Motor neuron (in vitro differentiated cells): ENCODE measurements at places on chromosomes 16 and 17. TPM values are rescaled to one million over a fixed set of nuclear protein-coding genes. Genes with fewer than 3 reads are reported as not detected.

The PNMT gene
- total RNA-seq: not detected in 2 replicates

The PLK1 gene
- total RNA-seq: 54.1 and 70.2 TPM in 2 replicates

The SOCS1 gene
- 1.2 and 2.2 TPM in 2 replicates for total RNA-seq

The OR4D1 gene
- total RNA-seq: 0.14 and 0.36 TPM in 2 replicates

The TP53TG3F gene
- total RNA-seq: 0.30 and 0.38 TPM in 2 replicates

The KCNH4 gene
- total RNA-seq: 0.29 and 0.33 TPM in 2 replicates

The ARHGDIG gene
- 9.8 and 11.5 TPM in 2 replicates for total RNA-seq

The PITPNC1 gene
- total RNA-seq: 21.6 and 22.2 TPM in 2 replicates

The KRT25 gene
- not detected in 2 replicates for total RNA-seq

GRCh38 chr16:81568749-81569087, 124.1 kb downstream of the CMIP start:
- no peak for ATAC-seq

- ATAC-seq: no peak
Measured at GRCh38 chr16:69929480-69929879, 21.7 kb upstream of the CLEC18A start.

- ATAC-seq: no peak
Measured at GRCh38 chr17:1810450-1811103, 19.1 kb downstream of the SMYD4 start.

GRCh38 chr17:33225509-33225908, 67.6 kb downstream of the ASIC2 start:
- no peak for ATAC-seq

GRCh38 chr17:55090079-55090492, 121.5 kb downstream of the STXBP4 start:
- no peak for ATAC-seq

DNA sequence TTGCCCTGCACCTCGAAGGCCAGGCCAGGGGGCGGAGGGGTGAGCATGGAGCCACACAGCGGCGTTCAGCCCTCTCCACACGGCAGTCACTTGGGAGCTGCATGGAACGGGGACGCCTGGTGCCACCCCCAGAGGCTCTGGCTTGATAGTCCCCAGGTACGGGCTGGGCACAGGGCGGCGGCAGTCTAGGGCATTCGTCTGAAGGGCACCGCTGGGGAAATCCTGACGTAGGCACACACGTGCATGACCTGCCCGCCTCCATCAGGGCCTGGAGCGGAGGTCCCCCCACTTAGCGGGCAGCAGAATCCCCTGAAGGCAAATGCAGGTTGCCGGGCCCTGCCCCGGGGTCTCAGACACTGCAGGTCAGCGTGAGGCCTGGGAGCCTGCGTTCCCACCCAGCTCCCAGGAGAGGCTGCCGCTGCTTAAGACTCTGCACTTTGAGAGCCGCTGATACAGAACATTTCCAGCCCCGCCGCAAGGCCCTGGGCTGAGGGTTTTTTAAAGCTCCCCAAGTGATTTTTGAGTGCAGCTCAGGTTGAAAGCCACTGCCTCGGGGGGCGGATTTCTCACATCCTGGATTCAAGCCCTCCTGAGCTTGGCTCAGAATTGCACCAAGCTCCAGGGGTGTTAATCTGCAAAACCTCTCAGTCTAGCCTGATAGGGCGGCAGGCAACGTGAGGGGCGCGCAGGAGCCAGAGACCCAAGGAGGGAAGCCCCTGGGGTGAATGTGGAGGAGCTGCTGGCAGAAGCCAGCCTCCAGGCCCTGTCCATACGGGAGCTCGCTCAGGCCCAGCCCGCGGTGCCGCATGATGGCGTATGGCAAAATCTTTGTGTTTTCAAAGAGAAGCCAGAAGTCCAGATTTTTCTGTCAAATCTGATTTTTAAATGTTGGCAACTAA, 182.3 kb upstream of the GSE1 start:
- ATAC-seq: no peak

DNA sequence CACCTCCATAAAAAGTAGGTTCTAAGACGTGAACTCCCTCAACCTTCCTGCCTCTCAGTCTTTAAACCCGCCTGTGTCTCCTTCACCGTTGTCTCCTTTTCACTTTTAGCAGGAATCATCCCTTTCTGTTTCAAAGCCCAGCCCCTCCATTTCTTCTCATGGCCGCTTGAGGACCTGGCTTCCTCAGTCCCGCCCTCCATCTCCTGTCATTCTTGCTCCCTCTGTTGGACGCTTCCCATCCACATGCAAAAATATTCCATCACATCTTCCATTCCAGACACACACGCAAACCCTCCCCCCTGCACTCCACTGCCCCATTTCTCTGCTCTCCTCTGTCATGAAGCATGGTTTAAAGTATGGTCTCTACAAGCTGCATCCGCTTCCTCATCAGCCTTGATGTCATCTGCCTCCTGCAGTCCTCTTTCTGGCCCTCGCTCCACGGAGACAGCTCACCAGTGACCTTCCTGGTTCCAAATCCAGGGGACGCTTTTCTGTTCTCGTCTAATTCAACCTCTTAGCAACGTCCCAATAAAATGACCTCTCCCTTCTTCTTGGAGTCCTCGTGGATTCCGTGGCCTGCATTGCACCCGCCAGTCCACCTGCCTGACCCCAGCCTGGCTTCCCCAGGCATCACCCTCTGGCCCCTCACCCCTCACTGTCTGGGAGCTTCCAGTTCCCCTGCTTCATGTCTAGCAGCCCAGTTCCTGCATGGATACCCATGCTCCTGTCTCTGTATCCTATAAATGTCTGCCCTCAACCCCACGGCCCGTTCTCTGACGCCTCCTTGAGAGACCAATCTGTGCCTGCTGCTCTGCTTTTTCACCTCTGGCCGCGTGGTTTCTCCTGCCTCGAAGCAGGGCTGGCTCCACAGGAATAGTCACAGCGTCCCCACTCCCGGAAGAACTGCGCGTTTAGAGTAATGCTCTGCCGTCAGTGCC, 26.2 kb downstream of the ANKRD40 start:
- ATAC-seq: peak; percentile 94

DNA sequence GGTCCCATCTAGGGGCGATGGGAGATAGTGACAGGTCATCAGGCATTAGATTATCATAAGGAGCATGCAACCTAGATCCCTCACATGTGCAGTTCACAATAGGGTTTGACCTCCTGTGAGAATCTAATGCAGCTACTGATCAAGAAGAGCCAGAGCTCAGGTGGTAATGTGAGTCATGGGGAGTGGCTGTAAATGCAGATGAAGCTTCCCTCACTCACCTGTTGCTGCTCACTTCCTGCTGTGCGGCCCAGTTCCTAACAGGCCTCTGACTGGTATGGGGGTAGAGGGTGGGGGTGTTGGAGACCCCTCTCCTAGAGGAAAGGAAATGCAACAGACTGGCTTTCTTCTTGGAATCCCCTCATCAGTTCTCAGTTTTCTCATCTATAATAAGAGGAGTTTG, 131.4 kb downstream of the CA10 start:
- no peak for ATAC-seq

DNA sequence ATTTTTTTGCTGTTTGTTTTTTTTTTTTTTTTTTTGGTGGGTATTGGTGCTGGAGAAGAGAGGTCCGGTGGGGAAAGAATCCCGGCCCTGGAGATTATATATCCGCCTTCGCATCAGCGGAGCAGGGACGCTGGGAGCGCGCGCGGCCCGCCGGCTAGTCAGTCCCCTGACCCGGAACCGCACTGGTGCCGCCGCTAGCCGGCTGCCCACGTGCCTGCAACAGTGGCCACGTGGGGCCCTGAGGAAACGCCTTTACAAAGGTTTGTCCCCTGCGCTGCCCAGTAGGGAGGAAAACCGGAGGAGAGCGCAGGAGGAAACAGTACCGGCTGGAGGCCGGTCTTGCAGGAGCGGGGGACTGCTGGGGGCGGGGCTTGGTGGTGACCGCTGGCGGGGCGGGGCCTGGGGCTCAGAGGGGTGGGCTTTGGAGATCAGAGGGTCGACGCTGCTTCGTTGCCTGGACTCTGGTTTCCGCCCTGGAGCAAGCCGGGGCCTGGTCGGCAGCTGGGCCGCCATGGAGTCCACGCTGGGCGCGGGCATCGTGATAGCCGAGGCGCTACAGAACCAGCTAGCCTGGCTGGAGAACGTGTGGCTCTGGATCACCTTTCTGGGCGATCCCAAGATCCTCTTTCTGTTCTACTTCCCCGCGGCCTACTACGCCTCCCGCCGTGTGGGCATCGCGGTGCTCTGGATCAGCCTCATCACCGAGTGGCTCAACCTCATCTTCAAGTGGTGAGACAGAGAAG, at the start of gene G6PC3:
Gene G6PC3 (plus strand): TSS at position 281 of the 743 bp plus-strand sequence. CDS start 231 bp downstream, at position 512.
- ATAC-seq: peak; percentile 85

DNA sequence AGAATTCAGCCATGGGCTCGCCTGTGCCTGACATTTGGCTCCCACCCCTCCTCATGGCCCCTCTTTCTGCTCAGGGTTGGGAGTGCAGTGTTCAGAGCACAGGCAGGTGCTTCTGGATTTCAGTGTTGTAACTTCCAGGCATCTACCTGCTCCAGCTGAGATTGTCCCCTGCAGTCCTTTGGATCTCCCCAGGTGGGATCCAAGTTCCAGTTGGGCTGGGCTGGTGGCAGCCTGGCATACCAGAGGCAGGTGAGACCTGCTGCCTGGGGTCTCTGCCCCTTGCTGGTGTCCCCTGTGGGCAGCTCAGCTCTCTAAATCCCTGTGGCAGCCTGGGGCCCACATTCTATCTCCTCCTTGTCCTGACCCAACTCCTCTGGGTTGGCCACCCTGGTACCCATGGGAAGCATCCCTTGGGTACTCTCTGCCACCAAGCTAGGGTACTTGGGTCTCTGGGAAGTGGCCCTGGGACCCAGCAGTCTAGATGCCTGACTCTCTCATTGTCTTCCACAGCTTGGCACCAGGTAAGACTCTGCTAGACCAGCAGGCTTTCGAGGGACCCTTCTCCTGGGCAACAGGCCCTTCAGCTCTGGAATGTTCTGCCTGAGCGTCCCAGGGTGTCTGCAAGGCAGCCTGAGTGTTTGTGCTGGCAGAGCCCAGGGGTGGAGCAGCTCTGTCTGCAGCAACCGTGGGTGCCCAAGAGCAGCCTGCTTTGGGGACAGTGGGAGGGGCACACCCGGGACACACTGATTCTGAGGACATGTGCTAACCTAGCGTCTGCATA, 42.5 kb downstream of the DNAH17 start:
- ATAC-seq: no peak

- no peak for ATAC-seq
Measured at GRCh38 chr17:46020023-46020761, 21.1 kb downstream of the STH start.

DNA sequence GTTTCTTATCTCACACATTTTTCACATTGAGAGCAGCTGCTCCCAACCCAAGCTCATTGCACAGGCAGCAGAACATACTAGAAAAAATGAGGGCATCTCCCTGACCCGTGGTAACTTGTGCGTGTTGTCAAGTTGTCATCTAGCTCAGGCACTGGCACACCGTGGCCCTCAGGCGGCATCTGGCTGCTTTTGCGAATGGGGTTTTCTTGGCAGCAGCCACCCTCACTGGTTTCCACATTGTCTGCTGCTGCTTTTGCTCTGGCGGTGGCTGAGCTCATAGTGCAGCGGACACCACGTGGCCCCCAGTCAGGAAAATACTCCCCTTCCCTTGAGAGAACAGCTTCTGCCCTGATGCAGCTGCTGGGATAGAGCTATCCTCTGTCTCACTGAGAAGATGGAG, 9.4 kb upstream of the TEDC2 start:
- ATAC-seq: no peak

DNA sequence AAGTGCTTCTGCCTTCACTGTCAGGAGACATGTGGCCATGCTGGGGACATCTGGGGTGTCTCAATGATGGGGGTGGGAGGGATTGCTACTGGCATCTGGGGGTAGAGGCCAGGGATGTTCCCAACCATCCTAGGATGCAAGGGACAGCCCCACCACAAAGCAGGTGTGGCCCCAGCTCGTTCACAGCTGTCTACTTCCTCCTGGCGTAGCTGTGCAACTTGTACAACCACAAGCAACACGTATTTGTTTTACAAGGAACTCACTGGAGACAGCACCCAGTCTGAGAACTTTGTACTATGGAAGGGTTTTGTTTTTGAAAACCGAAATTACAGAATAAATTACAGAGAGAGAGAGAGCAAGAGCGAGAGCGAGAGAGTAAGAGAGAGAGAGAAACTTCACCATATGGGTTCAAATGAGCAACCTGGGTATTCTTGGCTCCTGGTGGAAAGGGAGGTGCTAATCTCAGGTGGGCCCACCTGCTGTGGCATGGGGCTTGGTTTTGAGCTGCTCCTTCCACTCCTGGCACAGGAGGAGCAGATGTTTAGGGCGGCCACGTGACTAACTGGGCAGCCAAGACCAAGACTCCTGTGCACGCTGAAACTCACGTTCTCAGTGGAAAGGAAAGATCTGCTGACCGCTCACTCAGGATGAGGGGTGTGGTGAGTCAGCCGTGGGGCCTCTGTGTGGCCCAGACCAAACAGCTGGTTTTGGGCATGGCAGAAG, 17.5 kb upstream of the TNFRSF13B start:
- no peak for ATAC-seq

DNA sequence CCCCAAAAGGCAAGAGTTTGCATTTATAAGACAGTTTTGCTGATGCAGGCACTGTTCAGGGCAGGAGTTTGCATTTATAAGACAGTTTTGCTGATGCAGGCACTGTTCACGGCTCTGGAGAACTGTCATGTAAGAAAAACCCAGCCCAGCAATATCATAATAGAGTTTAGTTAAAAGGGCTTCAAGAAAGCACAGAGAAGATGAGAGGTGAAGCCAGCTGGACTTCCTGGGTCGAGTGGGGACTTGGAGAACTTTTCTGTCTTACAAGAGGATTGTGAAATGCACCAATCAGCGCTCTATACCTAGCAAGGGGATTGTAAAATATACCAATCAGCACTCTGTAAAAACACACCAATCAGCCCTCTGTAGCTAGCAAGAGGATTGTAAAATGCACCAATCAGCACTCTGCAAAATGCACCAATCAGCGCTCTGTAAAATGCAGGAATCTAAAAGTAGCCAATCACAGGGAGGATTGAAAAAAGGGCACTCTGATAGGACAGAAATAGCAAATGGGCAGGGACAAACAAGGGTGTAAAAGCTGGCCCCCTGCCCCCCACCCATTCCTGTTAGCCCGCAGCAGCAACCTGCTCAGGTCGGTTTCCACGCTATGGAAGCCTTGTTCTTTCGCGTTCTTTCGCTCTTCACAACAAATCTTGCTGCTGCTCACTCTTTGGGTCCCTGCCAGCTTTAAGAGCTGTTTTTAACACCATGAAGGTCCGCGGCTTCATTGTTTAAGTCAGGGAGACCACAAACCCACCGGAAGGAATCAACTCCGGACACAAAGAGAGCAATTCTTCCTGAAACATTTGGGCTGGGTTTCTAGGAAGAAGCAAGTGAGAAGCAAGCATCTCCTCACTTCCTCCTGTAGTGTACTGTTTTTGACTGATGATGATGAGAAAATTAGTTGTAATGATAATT, 1.8 kb upstream of the CBX1 start:
- ATAC-seq: no peak

DNA sequence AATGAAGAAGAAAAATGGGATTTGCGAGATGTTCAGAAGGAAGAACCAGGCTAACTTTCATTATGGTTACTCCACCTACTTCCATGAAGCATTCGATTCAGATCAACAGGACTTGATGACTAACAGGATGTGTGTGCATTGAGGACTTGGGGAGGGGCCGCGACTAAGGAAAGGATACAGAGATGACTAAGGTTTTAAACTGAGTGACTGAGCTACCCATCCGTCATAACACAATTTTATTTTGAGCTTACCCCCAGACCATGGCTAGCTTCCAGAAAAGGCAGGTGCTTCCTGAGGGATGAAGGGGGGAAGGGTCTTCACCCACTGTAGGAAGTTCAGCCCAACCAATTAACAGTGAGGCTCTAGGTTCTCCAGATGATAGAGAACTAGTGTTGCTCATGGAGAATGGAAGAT, 2.5 kb upstream of the CDYL2 start:
- ATAC-seq: no peak
